Kidney (tissue), 22 donors: ENCODE measurements at places on chromosomes 12 and 14. TPM values are rescaled to one million over a fixed set of nuclear protein-coding genes. Genes with fewer than 3 reads are reported as not detected.

- no peak for DNase-seq
These were observed 66.5 kb downstream of the CACNA1C start for GRCh38 chr12:2119266-2119665.

DNA sequence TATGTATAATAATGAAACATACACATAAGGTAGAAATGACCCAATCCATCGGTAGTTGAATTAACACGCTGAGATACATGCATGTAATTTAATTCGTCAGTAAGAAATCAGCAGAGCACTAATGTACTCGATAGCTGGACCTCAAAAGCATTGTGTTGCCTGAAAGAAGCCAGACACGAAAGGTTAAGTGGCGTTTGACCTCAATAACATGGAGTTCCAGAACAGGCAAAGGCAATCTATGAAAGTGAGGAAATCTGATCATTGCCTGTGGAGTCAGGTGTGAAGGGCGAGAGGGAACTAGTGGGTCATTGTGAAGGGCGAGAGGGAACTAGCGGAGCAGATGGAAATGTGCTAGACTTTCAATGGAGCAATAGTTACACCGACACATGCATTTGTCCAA lies 970.4 kb upstream of the TMEM132C start:
- DNase-seq: no peak

DNA sequence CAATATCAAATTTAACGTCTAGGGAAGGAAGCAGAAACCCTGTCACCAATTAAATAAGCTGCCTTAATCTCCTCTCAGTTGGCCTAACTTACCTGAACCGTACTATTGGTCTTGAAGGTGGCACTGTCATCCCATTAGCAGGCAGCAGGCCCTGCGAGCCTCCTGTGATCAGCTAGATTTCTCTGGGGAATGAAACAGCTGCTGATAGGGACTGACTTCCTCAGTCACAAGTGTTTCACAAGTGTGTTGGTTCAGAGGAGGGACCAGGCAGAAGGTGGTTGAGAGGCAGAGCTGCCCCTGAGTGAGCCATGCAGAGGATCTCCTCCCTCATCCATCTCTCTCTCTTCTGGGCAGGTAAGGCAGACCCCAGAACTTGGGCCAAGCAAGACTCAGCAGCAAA lies 166.8 kb downstream of the DAD1 start:
- no peak for DNase-seq

GRCh38 chr12:121805171-121806008 lies 1.6 kb downstream of the SETD1B start:
- DNase-seq: peak; percentile 80

GRCh38 chr12:4037747-4038312 lies 164.6 kb upstream of the PARP11 start:
- DNase-seq: no peak

DNA sequence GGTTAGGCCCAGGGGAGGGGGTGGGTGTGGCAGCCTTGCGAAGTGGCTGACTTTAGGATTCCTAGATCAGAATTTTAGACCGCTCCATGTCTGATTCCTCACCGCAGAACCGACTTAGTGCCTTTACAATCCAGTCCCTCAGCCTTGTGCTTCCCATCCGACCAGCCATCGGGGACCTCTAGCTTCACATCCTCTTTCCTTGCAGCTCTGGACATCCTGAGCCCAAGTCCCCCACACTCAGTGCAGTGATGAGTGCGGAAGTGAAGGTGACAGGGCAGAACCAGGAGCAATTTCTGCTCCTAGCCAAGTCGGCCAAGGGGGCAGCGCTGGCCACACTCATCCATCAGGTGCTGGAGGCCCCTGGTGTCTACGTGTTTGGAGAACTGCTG lies 557 bp downstream of the COPS7A start:
- DNase-seq: peak; percentile 49

DNA sequence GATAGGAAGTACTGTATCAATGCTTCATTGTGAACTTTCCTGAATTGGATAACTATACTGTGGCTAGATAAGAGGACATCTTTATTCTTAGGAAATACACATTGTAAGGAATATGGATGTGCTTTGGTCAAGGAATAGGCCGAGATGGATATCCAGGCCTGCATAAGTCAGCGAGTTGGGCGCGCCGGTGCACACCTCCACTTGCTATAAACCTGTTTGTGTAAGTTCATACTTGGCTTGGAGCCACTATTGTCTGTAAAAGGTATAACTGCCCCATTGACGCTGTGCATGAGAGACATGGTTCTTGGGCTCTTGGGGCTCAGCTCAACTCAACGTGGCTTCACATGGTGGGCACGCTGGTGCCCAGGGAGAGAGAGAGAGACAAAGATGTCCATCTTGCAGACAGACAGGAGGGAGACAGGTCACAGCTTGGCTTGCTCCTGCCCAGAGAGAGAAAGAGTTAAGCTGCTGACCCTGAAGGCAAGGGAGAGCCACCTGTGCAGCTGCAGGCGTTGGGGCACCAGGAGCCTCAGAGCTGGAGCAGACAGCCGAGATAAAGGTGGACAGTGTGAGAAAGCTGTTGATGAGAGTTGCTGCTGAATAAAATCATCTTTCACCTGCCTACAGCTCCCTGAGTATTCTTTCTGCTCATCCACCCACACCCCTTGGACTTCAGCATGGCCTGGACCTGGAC lies 34.1 kb upstream of the COCH start:
- DNase-seq: no peak

- DNase-seq: no peak
These were observed 1.2 kb downstream of the PTPRQ start for GRCh38 chr12:80445083-80445793.

The TSHR gene
- total RNA-seq: 0.98 TPM

The MMP17 gene
- total RNA-seq: 3.2 TPM

The GLS2 gene
- 2.5 TPM for total RNA-seq

The MAPK1IP1L gene
- total RNA-seq: 101 TPM

The KRT82 gene
- not detected for total RNA-seq

The PPFIA2 gene
- 9.4 TPM for total RNA-seq

The GLIPR1L1 gene
- total RNA-seq: not detected

The NKX2-1 gene
- not detected for total RNA-seq

The LRTM2 gene
- total RNA-seq: not detected

The IL31 gene
- total RNA-seq: not detected

The RASSF9 gene
- total RNA-seq: 10.1 TPM
